ENCODE measurements at places on chromosomes 7 and 10. TPM values are rescaled to one million over a fixed set of nuclear protein-coding genes. Genes with fewer than 3 reads are reported as not detected.

The LEP gene
- total RNA-seq, result not detected

The CCAR1 gene
- 106 TPM for total RNA-seq

The CYP2C19 gene
- total RNA-seq, result not detected

The LRRN3 gene
- 57.3 TPM for total RNA-seq

GRCh38 chr10:118832241-118832651 lies 77.5 kb upstream of the CACUL1 start:
- DNase-seq, result no peak

GRCh38 chr10:68526634-68527307 lies 552 bp downstream of the SLC25A16 start:
- no peak for DNase-seq

DNA sequence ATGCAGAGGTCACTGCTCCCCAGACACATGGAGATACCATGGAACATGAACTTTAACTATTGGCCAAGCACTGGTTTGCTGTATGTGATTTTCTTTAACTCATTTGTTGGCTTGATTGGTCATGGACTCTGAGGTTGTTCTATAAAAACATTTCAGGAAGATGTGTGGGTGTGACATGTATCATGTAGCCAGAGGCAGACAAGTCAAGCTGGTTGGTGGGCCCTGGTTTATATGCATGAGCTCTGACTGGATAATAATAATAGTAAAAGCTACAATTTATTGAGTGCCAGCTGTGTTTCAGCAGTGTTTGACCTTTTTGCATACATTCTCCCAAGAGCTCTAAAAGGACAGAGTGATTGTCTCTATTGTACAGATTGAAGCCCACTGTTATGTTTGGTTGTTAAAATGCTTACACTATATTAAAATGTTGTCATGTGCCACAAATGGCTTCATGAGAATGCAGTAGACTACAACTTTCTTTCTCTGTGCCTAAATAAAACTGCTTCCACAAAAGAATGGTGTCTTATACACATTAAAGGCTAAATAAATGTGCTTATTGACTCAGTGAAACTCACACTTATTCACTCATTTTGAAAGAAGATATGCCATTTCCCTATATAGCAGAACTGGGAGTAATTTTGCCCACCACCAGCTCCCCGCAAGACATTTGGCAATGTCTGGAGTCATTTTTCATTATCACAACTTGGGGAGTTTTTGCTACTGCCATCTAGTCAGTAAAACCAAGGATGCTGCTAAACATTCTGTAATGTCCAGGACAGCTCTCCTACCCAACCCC lies 243.6 kb upstream of the NFE2L3 start:
- no peak for DNase-seq

Data from activated T-helper 1 cell treated with anti-CD3 and anti-CD28 coated beads, Interleukin-12 subunit alpha, Interleukin-12 subunit beta, Interleukin-2, Interleukin-4 antibody, amounts not matched to agents 30 ng/mL and 10 ng/mL and 1 ng/mL, durations not matched to agents 14 hours and 24 hours and 36 hours (primary cell).